ENCODE measurements at places on chromosomes 1 and 21. TPM values are rescaled to one million over a fixed set of nuclear protein-coding genes. Genes with fewer than 3 reads are reported as not detected.

The CHI3L2 gene
- 0.68 TPM for polyA plus RNA-seq

The BCL2L15 gene
- 0.40 TPM for polyA plus RNA-seq

The MCOLN2 gene
- 2.2 TPM for polyA plus RNA-seq

The CFHR2 gene
- polyA plus RNA-seq, result not detected

The CD48 gene
- polyA plus RNA-seq, result 0.43 TPM

The LDLRAD1 gene
- not detected for polyA plus RNA-seq
